H4 (cell line): ENCODE measurements at places on chromosomes 12 and 14.

GRCh38 chr14:36271222-36271621, 49.2 kb downstream of the MBIP start:
- DNase-seq, result no peak

DNA sequence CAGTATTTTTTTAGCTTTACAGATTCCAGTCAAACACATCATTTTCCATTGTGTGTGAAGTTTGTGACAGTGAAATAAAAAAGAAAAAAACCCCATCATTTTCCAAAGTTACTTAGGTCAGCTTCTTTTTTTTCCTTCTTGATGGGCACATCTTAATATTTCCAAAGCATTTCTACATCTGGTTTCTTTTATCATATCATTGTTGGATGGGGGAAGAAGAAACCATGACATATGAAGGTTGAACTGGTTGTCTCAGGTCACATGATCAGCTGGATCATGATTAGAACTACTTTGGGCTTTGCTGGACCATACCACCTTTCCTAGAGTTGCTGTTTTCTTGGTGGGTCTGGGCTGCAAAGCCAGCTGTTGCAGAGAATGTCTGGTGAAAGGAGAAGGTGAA, 59.8 kb downstream of the FOS start:
- DNase-seq, result no peak

- DNase-seq, result no peak
These were observed 8.8 kb upstream of the ZNF268 start for GRCh38 chr12:133172491-133172890.

DNA sequence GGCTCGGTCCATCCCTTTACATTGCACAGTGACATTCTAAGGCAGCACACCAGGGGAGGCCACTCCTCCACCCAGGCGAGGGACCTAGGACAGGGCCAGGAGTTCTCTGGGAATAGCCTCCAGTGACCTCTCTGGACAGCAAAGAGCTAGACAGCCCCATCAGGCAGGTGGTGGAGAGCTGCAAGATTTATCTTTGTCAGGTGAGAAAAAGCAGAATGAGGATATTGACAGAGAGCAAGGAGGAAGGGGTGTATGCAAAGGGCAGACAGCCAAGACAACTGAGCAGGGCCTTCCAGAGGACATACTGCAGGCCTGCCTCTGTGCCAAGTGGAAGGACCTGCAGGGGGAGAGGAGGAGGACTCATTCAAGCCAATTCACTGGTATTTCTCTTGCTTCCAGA, 112.4 kb upstream of the MAX start:
- no peak for DNase-seq

GRCh38 chr14:65239938-65240296, 137.6 kb upstream of the MAX start:
- DNase-seq, result no peak

DNA sequence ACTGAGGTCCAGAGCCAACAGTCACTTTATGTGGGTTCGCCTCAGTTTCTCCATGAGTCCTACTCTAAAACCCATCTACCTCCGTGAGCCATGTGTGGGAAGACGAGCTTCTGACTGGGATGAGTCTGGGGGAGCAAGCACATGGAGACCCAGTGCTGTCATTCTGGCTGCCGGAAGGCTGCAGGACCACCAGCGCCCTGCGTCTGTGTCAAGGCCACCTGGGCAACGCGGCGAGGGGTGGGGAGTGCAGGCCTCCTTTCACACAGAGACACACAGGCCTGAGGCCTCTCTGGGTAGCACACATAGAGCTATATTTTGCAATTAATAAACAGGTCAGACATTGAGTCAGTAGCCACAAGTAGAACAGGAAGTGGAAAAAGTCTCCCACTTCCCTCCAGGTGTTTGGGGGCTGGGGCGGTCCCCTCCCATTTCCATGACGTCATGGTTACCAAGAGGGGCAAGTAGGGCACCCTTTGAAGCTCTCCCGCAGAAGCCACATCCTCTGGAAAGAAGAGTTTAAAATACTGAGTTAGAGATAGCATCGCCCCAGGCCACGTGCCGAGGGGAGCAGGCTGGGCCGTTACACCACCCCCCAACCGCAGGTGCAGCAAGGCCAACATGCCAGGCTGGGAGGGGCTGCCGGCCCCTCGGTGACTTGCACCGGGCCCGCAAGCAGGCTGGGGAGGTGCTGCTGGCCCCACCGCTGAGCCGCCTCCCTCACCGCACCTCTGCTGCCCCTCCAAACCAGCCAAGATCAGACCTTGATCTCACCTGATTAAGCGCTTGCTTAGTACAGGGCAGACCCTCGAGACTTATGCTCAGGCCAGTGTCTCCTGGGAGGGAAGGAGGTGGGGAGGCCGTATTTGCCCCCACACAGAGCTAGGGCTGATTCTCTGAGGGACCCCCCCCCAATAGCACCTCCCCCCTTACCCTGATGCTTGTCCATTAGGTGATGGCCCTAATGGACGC, 32.7 kb downstream of the DAD1 start:
- DNase-seq, result peak; percentile 93

- DNase-seq, result no peak
These were observed 8.3 kb downstream of the TNFRSF1A start for GRCh38 chr12:6333566-6333965.

DNA sequence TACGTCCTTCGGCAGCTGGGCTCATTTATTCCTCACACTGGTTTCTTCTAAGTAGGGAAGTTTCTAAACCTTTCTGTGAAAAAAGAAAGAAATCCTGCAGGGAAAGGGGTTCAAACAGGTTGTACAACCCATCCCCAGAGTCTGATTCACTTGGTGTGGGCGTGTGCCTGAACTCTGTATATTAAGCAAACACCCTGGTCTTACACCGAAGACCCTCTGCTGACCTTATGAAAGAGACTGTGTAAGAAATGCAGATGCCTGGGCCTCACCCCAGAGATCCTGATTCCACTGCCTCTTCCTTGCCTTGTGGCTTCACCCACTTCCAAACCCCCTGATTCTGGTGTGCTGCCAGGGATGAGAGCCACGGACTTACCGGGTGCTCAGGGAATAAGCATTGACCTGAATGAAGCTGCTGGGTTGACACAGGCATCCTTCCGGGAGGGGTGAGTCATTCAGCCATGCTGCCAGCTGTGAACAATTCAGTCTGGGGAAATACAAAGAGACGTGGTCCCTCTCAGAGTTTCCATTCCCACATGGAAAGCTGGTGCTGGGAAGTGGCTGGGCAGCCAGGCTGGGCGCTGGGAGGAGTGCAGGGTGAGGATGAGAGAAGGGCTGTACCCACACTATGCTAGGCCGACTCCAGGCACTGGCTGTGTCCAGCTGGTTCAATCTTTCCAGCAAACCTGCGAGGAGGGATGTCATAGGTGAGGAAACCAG, 26.5 kb upstream of the ACTN1 start:
- peak; percentile 90 for DNase-seq

GRCh38 chr12:75716291-75717025, 205.0 kb upstream of the KRR1 start:
- no peak for DNase-seq

- no peak for DNase-seq
These were observed 963 bp downstream of the TCTN2 start for GRCh38 chr12:123671876-123672275.

DNA sequence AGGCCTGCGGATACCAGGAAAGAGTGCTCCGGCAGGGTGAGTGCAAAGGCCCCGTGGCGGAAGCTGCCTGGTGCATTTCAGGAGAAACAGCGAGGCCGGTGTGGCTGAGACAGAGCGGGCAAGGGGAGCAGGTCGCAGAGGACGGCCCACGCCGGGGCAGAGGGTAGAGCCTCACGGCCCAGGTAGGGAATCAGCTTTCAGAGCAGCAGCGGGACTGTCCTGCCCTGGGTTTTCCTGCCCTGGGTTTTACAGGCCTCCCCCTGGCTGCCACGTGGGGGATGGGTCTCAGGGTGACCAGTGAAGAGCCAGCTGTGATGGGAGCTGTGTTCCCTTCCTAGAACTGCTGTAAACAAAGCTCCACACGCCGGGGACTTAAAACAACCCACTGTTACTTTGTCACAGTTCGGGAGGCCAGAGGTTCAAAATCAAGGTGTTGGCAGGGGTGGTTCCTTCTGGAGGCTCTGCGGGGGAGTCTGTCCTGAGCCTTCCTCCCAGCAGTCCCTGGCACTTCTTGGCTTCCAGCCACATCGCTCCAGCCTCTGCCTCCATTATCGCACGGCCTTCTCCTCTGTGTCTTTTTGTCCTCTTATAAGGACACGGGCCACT, 10.4 kb downstream of the NCOR2 start:
- DNase-seq, result no peak

GRCh38 chr14:95701846-95702221, 12.1 kb downstream of the TCL1A start:
- no peak for DNase-seq

GRCh38 chr14:90168425-90169105, 87.8 kb upstream of the PSMC1 start:
- no peak for DNase-seq

DNA sequence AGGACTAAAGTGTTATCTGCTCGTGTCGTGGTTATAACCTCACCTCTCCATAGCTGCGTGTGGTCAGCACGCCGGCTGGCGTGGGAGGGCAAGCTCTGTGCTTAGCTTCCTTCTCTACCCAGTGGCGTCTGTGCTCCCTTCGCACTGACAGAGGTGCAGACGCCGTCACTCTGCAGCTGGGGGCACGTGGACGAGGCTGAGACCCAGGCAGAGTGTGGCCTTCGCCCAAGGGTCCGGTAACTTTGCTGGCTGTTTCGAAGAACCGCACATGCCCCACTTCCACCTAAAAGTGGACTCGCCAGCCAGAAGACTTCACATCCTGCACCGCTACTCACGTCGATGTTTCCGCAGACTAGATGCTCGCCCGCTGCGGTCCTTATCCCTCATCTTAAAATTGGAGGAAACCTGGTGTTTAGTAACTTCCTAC, 35.9 kb upstream of the DYNC1H1 start:
- no peak for DNase-seq

GRCh38 chr12:93363841-93364297, 13.9 kb upstream of the NUDT4 start:
- DNase-seq, result no peak

DNA sequence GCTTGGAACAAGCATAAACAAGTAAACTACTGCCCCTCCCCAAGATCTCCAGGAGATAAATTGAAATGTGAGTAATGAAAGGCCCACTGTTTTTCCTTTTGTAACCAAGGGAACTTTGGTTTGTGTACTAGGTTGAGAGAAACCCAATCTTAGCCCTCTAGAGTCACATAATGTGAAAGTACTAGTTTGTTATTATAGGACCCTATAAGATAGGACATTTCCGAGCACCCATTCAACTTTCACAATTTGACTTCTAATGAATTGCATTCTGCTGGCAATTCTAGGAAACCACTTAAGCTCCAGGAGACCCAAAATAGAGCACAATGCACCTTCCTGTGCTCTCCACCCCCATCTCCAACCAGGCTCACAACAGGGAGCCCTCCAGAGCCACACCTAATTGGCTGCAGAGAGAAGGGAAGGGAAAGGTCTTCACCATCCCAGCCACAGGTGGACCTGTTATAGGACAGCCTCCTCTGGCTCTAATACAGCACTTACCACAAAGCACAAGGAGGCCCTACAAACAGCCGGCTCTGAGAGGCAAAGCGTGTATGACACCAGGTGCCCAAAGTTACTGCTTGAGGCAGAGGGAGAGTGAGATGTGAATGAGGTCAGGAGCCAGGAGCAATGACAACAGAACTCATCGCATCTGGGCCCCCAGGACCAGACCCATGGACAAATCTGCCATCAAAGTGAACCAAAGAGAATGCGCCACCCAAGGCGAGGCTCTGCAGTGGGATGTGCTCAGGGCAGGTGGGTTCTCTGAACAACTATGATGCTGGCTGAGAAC, 163.3 kb upstream of the NTF3 start:
- no peak for DNase-seq

DNA sequence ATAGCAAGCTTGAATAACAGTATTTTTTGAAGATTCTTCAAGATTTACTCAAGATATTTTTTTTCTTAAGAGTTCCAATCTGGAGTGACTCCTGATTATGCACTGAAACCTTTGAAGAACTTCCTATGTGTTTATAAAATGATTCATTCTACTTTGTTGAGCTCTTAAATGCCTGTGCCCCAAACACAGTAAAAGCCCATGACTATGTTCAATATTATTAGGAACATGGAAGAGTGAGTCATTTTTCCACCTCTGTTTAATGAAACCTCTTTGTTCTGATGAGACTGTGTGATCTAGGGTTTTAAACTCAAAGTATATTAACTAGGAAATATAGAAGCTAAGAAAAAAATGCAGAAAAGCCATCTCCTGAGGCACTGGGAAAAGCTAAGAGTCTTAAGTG, 415.0 kb upstream of the FBXO33 start:
- no peak for DNase-seq

- peak; percentile 94 for DNase-seq
These were observed 1.2 kb downstream of the CRY1 start for GRCh38 chr12:107091989-107092641.

DNA sequence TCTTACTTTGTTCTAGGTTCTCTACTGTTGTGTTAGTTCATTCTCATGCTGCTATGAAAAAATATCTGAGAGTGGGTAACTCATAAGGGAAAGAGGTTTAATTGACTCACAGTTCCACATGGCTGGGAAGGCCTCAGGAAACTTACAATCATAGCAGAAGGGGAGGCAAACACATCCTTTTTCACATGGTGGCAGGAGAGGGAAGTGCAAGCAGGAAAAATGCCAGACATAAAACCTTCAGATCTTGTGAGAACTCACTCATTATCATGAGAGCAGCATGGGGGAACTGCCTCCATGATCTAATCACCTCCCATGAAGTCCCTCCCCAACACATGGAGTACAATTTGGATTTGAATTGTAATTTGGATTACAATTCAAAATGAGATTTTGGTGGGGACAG, 69.6 kb downstream of the MGST1 start:
- DNase-seq, result no peak

GRCh38 chr14:65361920-65362319, 50.6 kb upstream of the FUT8 start:
- DNase-seq, result no peak

- DNase-seq, result peak; percentile 83
These were observed 982.0 kb upstream of the TMEM132C start for GRCh38 chr12:127284870-127285431.

GRCh38 chr12:97597031-97597751, 134.6 kb downstream of the RMST start:
- DNase-seq, result no peak

DNA sequence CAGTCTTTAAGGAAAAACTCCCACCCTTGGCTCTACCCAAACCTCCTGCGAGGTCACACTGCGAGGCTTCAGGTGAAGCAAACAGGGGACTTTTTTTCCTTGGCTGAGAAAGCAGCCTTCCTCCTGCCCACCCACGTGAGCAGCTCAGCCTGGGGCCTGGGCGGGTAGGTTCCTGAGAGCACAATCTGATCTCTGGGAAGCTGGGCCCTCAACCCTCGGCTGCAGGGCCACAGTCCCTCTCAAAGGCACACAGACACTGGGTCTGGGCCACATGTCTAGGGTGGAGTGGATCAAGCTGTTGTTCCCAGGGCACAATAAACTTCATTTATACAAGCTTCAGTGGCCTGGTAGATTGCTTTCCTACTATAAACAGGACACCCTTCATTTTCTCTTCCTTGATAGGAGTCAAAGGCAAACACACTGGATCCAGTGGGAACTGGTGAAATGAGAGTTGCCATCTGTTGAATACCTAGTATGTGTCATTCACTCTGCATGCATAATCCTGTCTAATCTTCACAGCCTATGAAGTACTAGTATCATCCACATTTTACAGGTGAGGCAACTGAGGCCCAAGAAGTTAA, 41.3 kb upstream of the PNMA1 start:
- DNase-seq, result no peak

GRCh38 chr12:93939641-93940325, 208.6 kb upstream of the PLXNC1 start:
- DNase-seq, result no peak
